ENCODE measurements at places on chromosomes 3 and 15.

GRCh38 chr3:52809662-52810377, 15.2 kb downstream of the ITIH3 start:
- DNase-seq: no peak

- no peak for DNase-seq
Measured at GRCh38 chr3:172449466-172450149, 1.4 kb upstream of the GHSR start.

DNA sequence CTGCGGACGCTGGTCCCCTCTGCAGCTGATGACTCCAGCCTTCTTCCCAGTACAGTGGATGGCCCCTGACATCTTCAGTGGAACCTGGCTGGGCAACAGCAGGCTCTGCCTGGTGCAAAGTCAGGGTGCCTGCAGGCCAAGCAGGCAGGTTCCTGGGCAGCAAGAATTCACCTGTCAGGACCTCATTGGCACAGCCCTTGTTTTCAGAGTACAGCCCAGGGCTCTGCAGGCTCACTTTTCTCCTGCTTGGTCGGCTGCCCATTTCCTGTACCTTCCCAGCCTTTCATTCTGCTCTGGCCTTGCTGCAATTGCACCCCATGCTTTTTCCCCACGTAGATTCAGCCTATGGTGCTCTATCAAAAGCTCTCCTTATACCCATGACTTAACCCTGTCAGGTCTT, 56.0 kb downstream of the LRTM1 start:
- DNase-seq: no peak

GRCh38 chr3:175233957-175234940, 375.1 kb downstream of the NAALADL2 start:
- DNase-seq: no peak

DNA sequence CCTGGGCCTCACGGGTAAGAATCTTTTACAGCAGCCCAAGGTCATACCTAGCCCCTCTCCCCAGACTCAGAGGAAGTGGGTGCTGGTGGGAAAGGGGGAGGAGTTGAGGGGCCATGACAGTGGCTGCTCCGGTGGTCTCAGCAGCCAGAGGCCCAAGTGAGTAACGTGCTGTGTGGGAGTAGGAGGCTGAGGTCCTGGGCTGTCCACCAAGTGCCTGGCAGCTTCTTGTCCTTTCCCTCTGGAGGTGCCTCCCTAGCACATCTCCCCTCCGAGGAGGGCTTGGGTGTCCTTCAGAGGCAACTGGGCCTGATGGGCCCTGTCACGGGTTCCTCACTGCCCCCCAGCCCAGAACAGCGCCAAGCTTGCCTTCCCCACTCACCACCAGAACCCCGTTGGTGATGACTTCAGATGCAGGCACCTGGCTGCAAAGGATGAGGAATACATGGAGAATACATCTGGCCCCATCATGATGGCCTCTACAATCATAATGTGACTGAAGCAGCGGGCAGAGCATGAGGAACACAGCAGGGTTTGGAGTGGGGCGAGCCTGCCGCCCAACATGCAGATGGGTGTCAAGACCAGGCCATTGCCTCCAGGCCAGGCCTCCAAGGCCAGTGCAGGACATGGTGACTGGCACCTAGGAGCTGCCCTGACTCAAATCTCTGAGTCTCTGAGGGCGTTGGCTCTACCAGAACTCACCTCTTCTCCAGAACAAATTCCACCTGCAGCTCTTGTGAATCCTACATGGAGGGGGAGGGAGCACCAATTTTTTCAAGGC, 3.3 kb downstream of the PLA2G4F start:
- DNase-seq: no peak

- DNase-seq: no peak
Measured at GRCh38 chr3:76570436-76571057, 469.4 kb upstream of the ROBO2 start.

- no peak for DNase-seq
Measured at GRCh38 chr15:67303490-67304363, 49.1 kb downstream of the IQCH start.

GRCh38 chr15:60326343-60326742, 71.4 kb downstream of the ANXA2 start:
- no peak for DNase-seq

GRCh38 chr3:187849016-187849654, 103.9 kb upstream of the BCL6 start:
- no peak for DNase-seq

DNA sequence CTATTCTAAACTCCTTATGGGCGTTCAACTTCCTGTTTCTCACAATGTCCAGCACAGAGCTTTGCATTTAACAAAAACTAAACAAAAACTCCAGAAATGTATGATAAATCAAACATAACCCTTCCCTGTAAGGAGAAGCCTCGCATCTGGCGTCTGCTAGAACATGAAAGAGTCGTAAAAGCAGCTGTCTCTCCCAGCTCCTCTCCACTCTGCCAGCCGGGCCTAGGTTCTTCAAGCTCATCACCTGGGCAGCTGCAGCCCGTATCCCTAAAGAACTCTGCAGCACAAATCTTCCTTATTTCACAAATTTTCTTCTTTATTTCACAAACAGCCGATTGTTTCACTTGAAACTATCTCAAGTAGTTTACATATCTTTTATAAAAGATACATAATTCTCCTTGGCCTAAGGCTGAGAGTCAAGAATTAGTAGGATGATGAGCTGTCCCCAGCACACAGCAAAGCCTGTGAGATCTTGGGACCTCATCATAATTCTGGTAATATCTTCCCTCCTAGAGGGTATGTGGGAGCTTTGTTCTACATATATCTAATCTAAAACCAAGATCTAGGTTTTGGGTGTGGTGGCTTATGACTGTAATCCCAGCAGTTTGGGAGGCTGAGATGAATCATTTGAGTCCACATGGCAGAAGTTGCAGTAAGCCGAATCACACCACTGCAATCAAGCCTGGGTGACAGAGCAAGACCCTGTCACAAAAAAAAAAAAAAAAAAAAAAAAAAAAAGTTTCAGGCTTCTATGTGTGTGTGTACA, 35.3 kb downstream of the ANXA2 start:
- no peak for DNase-seq

GRCh38 chr3:179961703-179962078, 75.0 kb downstream of the PEX5L start:
- DNase-seq: no peak

DNA sequence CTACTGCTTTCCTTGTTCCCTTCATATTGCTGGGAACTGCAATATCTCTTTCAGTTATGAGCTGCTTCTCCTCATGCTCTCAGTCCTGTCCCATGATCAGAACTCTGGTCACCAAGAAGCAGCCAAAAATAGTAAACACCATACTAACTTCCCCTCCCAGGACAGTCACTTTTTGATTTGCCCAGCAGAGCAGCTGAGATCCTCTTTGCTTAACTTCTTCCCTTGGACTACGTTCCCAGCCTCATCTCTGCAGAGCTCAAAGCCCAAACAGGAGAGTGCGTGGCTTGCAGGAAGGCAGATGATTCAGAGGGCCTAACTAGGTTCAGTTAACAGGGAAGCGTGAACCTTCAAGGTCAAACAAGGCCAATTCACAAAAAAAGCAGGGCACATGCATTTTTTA, 153.2 kb downstream of the CTNNB1 start:
- DNase-seq: no peak

GRCh38 chr3:171532294-171532693, 72.1 kb upstream of the TNIK start:
- DNase-seq: no peak

GRCh38 chr3:26963361-26963743, 340.8 kb downstream of the LRRC3B start:
- DNase-seq: no peak

DNA sequence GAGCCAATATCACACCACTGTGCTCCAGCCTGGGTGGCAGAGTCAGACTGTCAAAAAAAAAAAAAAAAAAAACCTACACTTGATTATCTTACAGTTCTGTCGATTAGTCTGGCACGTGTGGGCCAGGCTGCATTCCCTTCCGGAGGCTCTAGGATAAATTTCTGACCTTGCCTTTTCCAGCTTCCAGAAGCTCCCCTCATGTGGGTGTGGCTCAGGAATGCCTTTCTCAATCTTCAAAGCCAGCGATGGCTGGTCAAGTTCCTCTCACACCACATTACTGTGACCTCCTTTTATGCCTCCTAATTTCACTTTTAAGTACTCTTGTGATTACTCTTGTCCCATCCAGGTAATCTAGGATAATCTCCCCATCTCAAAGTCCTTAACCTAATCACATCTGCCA, 58.2 kb upstream of the DUT start:
- no peak for DNase-seq

- no peak for DNase-seq
Measured at GRCh38 chr3:14463330-14464140, 61.1 kb downstream of the SLC6A6 start.

- DNase-seq: no peak
Measured at GRCh38 chr15:75007216-75007615, 11.9 kb downstream of the SCAMP5 start.

DNA sequence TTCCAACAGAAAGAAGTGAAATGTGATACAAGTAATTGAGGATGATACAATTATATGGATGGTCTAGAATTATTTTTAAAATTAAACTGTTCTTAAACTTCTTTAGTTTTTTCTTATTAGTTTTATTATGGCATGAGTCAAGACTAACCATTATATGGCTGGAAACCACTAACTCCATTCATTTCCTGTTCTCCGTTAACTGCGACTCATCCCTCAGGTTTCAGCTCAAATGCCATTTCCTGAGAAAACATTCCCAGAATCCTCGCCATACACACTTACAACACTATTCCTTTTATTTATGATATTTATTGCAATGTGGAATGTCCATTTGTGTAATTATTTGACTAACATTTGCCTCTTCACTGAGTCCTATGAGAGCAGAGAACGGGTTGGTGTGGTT, 394.1 kb downstream of the SOX2 start:
- DNase-seq: no peak

- no peak for DNase-seq
Measured at GRCh38 chr15:79724804-79725203, 172.0 kb downstream of the MTHFS start.

- DNase-seq: no peak
Measured at GRCh38 chr15:100759698-100760356, 119.8 kb upstream of the ALDH1A3 start.

DNA sequence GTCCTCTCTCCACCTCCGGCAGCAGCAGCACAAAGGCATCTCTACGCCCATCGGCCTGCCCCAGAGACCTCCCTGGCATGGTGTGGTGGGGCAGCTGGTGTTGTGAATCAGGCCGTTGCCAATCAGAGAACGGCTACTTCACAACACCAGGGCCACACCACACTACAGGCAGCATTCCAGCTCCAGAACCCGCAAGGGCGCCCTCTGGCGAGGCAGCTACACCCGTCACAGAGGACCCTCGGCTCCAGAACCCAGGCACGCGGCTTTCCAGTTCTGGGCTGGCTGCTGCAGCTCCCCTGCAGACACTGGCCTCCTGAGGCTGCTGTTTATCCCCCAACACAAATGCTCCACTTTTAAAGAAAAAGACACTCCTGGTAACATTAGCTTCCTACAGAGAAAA, 127.5 kb upstream of the TOPAZ1 start:
- DNase-seq: no peak

DNA sequence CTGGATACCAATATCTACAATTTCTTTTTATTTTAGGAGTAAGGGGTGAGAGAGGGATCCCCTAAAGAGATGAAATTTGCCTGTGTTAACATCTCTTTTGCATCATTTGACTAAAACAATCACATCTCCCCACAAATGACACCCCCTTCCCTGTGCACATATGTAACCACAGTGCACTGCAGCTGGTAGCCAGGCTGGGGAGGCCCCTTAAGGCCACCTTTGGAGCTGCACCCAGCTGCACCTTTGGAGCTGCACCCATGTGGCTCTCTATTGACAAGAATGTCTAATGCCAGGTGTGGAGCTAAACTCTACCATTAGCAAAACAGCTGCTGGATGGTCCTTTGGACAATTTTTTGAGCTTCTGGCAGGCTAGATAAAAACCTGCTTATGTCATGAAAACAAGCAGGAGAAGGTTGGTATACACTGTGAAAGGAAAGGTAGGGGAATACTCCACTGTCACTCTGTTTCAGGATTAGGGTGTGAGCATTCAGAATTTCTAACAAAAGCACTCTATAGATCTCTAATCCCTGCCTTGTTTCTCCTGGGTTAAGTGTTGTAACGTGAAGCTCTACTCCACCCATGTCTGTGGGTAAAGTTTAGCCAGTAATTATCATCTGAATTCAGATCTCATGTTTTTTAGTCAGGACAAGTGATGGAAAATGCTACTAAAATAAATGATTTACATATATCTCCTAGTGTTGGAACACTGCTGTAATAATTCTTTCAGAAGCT, 52.1 kb downstream of the TFG start:
- no peak for DNase-seq

DNA sequence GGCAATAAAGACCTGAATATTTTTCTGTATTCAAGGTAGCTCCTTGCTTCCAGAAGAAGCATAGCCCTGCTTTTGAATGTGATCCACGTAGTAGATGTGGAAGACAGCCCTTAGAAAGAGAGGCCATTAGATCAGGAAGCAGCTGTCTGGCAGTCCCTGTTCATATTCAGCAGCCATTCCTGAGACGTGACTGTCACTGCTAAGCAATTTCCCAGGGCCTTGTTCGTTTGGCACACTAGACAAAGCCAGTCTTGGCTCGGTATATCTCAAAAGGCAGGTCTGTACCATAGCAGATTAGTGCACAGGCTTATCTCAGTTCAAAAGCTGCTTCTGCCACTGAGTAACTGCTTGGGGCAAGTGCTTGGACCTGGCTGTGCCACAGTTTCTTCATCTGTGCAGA, 287.8 kb upstream of the MCTP2 start:
- DNase-seq: no peak

DNA sequence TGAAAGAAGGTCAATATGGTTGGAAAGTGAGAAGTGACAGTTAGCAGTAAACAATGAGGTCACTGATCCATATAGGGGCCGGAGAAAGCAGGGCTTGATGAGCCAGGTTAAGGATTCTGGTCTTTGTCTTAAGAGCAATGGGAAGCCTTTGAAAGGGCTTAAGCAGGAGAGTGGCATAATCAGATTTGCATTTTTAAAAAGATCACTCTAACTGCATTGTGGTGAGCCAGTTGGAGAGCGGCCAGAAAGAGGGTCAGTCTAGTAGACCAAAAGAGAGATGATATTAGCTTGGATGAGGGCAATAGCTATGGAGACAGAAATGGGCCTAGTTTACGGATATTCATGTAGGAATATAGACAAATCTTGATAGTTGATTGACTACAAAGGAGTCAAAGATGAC, 46.6 kb downstream of the CPNE4 start:
- no peak for DNase-seq

- no peak for DNase-seq
Measured at GRCh38 chr15:68791431-68792283, 29.0 kb downstream of the ANP32A start.

DNA sequence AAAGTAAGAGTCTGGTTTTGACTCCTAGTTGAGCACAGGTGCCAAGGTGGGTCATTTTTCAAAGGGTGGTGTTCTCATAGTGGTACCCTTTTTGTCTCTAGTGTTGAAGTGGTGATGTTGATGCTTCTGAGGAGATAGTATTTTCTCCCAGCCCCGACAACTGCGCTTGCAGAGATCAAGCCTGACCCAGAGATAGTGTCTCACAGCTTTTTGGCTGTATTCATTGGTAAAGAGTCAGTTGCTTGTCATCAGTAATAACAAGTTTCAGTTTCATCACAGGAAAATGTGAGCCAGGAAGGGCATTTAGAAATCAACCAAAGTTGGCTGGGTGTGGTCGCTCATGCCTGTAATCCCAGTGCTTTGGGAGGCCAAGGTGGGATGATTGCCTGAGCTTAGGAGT, 139.3 kb downstream of the NFKBIZ start:
- no peak for DNase-seq

- DNase-seq: no peak
Measured at GRCh38 chr3:186849374-186849975, 7.0 kb downstream of the ADIPOQ start.
